Activated gamma-delta T cell treated with Interleukin-2 at 50 U/mL for 16 hours (primary cell): ENCODE measurements at places on chromosomes 3 and 15.

DNA sequence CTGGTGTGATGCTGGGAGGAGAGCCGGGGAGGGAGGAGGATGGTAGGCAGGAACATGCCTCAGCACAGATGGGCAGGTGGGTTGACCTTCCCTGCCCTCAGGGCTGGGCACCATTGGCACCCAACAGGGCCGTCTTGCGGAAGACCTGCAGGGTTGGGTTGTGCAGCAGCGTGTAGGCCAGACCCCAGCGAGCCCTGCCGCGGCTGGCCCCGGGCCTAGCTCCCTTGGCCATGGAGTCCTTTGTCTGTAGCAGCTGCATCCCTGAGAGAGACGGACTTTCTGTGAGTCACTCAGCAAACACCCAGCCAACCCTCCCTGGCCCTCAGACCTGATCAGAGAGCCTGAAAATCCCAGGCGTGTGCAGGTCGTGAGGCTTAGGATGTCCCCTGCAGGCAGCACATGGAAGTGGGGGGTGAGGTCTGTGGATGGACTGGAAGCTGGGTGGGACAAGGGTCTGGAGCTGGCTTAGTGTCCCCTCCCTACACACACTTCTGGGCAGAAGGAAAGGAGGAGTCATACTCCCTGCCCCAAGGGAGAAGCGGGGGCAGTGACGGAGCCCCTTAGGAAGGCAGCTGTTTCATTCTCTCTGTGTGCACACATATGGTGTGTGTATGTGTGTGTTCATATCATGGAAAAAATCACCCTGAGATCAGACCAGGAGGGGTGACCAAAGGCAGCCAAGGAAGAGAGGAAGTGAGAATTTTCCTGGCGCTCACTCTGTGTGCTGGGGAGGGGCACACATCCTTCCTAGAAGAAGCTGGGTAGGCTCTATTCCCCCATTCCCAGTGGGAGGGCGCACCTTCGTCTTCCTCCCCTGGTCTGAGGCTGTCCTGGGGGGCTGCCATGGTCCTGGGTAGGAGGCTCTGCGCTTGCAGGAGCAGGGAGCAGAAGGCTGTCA lies 6.7 kb downstream of the ISLR start:
- DNase-seq, result no peak

- no peak for DNase-seq
Measured at GRCh38 chr15:91252322-91252721, 152.3 kb downstream of the SV2B start.

GRCh38 chr3:181425074-181425473 lies 286.7 kb upstream of the SOX2 start:
- no peak for DNase-seq

DNA sequence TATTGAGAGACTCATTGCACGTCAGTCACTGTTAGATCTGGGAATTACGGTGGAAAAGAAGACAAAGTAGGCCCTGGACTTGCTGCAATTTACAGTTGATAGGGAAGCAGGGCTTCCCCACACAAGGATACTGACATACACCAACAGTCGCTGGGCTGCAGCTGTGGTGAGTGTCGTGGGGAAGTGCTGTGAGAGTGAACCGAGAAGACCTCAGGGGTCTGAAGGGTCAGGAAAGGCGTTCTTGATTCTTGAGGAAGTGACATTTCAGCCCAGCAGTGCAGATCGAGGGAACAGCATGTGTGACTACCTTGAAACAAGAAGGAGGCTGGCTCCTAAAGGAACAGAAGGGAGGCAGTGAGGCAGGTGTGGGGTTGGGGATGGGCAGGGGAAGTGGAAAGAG lies 22.5 kb downstream of the MYZAP start:
- no peak for DNase-seq

DNA sequence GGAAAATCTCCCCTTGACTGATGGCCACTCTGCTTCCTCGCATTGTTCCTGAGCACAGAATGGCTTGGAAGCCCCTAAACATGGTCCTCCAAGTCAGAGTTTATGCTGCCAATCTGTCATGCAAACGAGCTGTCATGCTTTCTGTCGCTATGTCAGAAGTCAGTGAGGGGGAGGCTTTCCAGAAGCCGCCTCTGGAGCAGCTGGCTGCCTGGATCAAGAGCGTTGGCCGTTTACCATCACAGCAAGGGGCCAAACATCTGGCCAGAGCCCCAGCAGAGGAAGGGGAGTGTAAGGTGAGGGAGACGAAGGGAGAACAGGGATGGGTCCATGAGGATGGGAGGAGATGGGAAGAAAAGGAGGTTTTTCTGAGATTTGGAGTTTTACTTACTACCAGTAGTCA lies 372.6 kb upstream of the NR2F2 start:
- no peak for DNase-seq

DNA sequence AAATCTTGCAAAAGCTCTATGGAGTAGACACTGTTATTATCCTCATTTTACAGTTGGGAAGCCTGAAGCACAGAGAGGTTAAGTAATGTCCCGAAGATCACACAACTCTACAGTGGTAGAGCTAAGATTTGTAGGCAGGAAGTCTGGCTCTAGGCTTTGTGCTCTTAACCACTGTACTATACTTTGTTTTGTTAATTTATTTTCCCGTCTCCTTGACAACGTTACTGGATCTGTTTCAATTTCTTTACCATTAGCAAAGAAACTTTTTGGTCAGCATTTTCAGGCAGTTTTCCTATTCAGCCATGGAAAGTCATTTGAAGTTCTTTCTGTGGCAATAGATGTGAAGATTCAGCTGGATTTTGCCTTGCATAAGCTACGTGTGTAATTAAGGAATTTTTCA lies 51.7 kb downstream of the OTOL1 start:
- DNase-seq, result no peak

- DNase-seq, result no peak
Measured at GRCh38 chr3:24237971-24238706, 256.5 kb downstream of the THRB start.

DNA sequence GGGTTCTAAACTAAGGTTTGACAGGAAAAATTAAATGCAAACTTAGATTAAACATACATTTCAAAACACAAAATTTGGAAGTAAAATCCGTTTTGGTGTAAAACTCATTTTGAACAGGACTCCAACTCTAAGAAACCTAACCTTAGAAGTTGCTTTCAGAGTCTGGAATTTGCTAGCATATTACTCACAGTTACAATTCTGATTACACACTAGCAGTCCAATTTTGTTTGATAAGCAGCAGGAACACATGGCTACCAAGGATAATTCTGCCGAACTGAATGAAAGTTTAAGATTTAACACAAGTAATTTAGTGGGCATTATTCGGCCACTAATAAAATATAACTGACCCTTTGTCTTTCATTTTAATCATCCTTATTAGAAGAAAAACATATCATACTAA lies 49.6 kb downstream of the FRMD5 start:
- DNase-seq, result no peak

- no peak for DNase-seq
Measured at GRCh38 chr3:159627229-159627628, 361.4 kb upstream of the IL12A start.

GRCh38 chr15:83472151-83472550 lies 25.0 kb downstream of the SH3GL3 start:
- DNase-seq, result no peak

DNA sequence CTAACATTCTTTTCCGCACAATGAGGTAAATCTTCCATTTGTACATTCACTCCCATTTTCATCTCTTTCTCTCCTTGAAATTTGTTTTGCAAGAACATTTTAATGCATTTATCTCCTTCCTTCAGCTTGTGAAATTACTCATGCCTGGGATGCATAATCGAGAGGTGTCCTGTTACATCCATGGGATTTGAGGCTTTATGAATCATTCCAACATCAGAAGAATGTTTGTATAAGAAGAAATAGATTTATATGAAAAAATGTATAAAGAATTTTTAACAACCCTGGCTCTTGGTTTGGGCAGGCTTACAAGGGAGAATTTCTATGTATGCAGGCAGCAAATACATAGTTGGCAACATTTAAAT lies 93.2 kb upstream of the MBNL1 start:
- no peak for DNase-seq

DNA sequence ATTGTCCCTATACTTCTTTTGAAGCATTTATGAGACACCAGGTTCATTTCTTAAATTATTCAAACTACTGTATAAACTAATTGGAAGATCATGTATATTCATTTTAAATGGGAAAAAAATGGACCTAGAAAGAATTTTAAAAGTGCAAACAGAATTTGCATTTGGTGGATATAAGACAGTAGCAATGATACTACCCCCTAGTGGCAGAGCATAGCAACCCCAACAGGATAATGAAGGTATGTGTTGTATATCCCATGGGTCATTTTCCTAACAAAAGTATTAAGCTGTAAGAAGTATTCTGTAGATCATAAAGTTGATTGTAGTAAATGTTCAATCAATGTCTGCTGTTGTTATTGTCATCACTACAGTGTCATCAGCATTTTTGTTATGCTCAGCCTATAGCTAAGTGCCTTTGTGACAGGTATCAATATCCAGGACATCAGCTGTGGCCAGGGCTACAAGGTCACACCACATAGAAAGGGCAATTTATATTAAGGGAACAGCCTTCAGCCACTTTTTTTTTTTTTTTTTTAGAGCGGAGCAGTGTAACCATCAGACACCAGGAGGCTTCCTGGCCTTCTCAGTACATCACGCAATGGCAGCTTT lies 175.8 kb downstream of the FOXB1 start:
- DNase-seq, result peak; percentile 31

DNA sequence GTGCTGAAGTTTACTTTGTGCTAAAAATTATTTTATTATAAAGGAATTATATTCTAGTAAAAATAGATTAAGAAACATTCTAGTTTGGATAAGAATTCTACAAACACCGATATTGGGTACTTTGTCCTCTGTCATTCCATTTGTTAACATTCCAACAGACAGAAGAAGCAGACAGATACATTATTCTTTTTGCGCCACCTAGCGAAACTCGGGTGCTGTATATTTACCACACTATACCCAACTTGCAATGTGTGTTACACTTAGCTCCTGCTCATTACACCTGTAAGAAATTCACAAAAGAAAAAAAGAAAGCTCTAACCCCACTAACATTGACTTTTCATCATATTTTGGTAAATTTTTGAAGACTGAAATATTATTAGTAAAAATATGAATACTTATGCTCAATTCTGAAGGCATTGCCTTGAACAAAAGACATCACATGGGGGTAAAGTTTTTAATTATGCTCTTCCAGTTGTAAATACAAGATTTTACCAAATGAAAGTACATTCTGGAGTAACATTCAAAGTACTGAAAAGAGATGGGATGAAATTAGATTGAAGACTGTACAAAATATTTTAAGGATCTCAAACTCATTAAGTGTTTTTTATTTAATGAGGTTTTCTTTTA lies 136.5 kb upstream of the MLF1 start:
- no peak for DNase-seq

- DNase-seq, result no peak
Measured at GRCh38 chr15:89991312-89991711, 9.8 kb upstream of the ZNF710 start.
